ENCODE measurements at places on chromosomes 16 and 17.

GRCh38 chr17:37825851-37826250 lies 81.0 kb upstream of the HNF1B start:
- DNase-seq = no peak

GRCh38 chr17:27797390-27798091 lies 2.8 kb downstream of the NOS2 start:
- DNase-seq = peak; percentile 80

DNA sequence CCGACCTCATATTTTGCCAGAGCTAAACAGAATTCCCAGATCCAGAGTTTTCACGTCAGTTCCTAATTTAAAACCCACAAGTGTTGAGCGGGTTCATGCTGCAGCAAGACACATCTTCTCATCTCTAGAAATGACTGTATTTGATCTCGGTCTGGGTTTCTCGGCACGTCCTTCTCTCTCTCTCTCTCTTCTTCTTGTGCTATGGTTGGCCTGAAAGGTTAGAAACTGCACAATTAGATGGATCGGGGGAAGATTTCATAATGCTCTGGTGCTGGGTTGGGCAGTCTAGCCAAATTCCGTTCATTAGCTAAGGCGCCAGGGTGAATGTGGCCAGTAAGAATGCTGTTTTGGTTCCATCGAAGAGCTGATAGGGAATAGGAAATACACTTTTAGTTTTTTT lies 158.9 kb upstream of the NOG start:
- DNase-seq = no peak

GRCh38 chr16:88807142-88807625 lies 3.6 kb downstream of the CDT1 start:
- no peak for DNase-seq

- DNase-seq = no peak
These were observed 10.6 kb upstream of the LRRC59 start for GRCh38 chr17:50407921-50408320.

Measured in hepatocyte (in vitro differentiated cells).